ENCODE measurements at places on chromosomes 16 and 17.

GRCh38 chr16:89142474-89143195 lies 28.9 kb upstream of the CDH15 start:
- no peak for DNase-seq

DNA sequence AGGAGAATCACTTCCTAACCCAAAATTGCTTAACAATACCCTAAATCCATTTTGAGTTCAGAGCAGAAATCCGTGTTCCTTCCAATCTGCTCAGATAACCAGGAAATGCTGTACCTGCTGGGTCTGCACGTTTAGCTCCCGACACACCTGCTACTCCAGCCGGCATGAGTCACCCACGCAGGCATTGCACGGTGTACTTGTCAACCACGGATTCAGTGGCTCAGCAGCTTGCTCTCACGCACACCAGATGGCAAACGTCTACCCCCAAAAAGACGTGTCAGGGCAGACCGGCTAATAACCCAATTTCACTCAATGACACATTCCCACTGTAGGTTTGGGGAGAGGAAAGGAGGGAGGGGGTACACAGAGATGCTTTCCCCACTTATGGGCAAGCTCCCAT lies 468.1 kb downstream of the SOX9 start:
- no peak for DNase-seq

DNA sequence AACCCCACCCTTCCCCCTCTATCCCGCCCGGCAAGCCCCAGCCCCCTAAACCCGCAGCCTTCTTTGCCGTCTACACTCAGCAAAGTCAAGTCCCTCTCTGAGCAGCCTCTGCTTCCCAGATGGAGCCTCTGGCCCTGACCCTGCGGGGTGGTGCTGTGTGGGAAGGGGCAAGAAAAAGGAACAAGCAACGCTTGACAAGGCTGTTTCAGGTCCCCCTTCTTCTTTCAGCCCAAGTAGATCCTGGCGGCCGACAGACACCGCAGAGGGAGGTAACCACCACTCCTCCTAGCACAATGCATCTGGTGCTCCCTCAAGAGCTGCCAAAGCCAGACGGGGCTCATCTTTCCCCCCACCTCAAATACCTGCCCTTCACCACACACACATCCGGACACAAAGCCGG lies 178.3 kb downstream of the ENGASE start:
- DNase-seq: no peak

GRCh38 chr16:10937068-10937859 lies 5.0 kb downstream of the DEXI start:
- no peak for DNase-seq

- no peak for DNase-seq
Observed at GRCh38 chr17:5047446-5047845, 12.2 kb upstream of the SLC52A1 start.

GRCh38 chr17:47948706-47949196 lies 7.4 kb downstream of the PNPO start:
- no peak for DNase-seq
